ENCODE measurements at places on chromosomes 3 and 15. TPM values are rescaled to one million over a fixed set of nuclear protein-coding genes. Genes with fewer than 3 reads are reported as not detected.

Gene ALDH1A3
- 17.9 TPM for total RNA-seq

Gene GLDN
- 1.8 TPM for total RNA-seq

Gene FBXW12
- total RNA-seq: not detected

Gene PLAAT1
- 10.1 TPM for total RNA-seq

Gene RTP1
- total RNA-seq: not detected
